Sigmoid colon (tissue), 7 donors: ENCODE measurements at places on chromosomes 12 and 14. TPM values are rescaled to one million over a fixed set of nuclear protein-coding genes. Genes with fewer than 3 reads are reported as not detected.

The ASCL1 gene
- 0.60 TPM for polyA plus RNA-seq

The BEGAIN gene
- polyA plus RNA-seq, result 0.90 TPM

The PAPLN gene
- polyA plus RNA-seq, result 1.2 TPM

The PUS1 gene
- polyA plus RNA-seq, result 9.7 TPM

The SLC38A4 gene
- polyA plus RNA-seq, result 3.5 TPM

The C12orf42 gene
- 0.93 TPM for polyA plus RNA-seq

The CCDC177 gene
- polyA plus RNA-seq, result not detected

The STXBP6 gene
- 32.8 TPM for polyA plus RNA-seq

The MAP3K9 gene
- polyA plus RNA-seq, result 0.60 TPM

DNA sequence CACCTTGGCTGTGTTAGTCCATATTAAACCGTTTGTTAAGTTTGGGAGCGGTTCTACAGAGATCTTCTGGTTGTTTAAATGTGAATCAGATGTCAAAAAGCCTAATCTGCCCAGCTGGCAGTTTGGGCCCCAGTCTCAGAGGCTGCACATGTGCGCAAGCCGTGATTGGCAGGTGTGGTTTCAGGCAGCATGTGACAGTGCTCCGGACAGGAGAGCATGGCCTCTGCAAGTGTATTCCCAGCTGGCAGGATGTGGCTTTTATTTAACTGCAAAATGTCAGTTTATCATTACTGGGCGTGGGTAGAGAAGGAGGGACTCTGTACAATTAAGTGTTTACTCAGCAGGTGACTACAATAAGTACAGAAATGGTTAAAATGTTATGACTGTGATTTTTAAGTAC is 77.5 kb downstream of the PELI2 start:
- H3K27ac ChIP-seq, result peak overlapping the region; percentile 15
- H3K4me1 ChIP-seq, result peaks cover 39% of the 10 kb centered on the region
- DNase-seq, result no peak
- H3K36me3 ChIP-seq, result no peaks in the 10 kb centered on the region
- no peak overlapping the region for H3K4me3 ChIP-seq
- no peaks in the 10 kb centered on the region for H3K27me3 ChIP-seq

DNA sequence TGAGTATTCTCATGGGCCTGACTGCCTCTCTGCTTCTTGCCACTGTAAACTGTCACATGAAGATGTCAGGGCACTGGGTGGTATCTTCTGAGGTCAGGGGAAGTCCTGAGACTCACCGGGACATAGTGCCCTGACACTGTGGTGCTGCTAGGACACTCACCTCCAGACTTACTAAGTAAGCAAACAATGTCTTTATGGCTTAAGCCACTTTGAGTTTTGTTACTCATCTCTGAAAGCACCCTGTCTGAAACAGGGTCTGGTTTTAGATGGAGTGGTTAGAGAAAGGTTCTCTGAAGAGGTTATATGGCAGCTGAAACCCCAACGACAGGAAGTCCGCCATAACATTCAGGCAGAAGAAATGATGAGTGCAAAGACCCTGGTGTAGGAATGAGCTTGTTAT is 22.7 kb downstream of the GPR19 start:
- H3K4me1 ChIP-seq, result no peaks in the 10 kb centered on the region
- no peaks in the 10 kb centered on the region for H3K27me3 ChIP-seq

GRCh38 chr14:62381311-62382070 is 619.3 kb downstream of the SNAPC1 start:
- H3K27me3 ChIP-seq, result no peaks in the 10 kb centered on the region
- DNase-seq, result no peak
- no peaks in the 10 kb centered on the region for H3K36me3 ChIP-seq
- H3K4me3 ChIP-seq, result no peak overlapping the region
- H3K4me1 ChIP-seq, result no peaks in the 10 kb centered on the region

DNA sequence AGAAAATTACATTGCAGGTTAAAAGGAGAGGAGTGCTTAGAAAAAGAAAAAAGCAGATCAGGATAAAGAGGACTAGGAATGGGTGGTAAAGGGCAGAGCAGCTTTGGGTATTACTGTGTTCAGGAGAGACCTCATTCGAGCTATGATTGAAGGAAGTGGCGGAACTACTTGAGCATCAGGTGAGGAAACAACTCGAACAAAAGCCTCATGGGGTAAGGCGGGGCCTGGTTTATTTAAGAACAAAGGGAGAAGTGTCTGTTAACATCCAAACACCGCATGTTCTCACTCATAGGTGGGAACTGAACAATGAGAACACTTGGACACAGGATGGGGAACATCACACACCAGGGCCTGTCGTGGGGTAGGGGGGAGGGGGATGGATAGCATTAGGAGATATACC is 444.6 kb upstream of the CCDC196 start:
- H3K36me3 ChIP-seq, result no peaks in the 10 kb centered on the region
- no peak overlapping the region for H3K27ac ChIP-seq
- DNase-seq, result no peak
- no peak overlapping the region for H3K4me3 ChIP-seq
- H3K4me1 ChIP-seq, result peaks cover 8% of the 10 kb centered on the region
- H3K27me3 ChIP-seq, result no peaks in the 10 kb centered on the region

- H3K27me3 ChIP-seq, result peaks cover 33% of the 10 kb centered on the region
- no peak overlapping the region for H3K4me3 ChIP-seq
- H3K36me3 ChIP-seq, result no peaks in the 10 kb centered on the region
- no peak overlapping the region for H3K27ac ChIP-seq
These were observed 10.7 kb upstream of the LHX5 start for GRCh38 chr12:113482334-113482733.

GRCh38 chr12:69475237-69475975 is 5.2 kb downstream of the FRS2 start:
- DNase-seq, result no peak
- peak overlapping the region; percentile 53 for H3K27ac ChIP-seq
- no peak overlapping the region for H3K4me3 ChIP-seq
- H3K36me3 ChIP-seq, result no peaks in the 10 kb centered on the region
- H3K27me3 ChIP-seq, result no peaks in the 10 kb centered on the region
- H3K4me1 ChIP-seq, result peaks cover 72% of the 10 kb centered on the region

GRCh38 chr12:68761901-68762630 is 16.1 kb downstream of the SLC35E3 start:
- H3K4me1 ChIP-seq, result no peaks in the 10 kb centered on the region
- no peak overlapping the region for H3K27ac ChIP-seq
- no peaks in the 10 kb centered on the region for H3K27me3 ChIP-seq
- H3K36me3 ChIP-seq, result peaks cover 66% of the 10 kb centered on the region
- no peak for DNase-seq

DNA sequence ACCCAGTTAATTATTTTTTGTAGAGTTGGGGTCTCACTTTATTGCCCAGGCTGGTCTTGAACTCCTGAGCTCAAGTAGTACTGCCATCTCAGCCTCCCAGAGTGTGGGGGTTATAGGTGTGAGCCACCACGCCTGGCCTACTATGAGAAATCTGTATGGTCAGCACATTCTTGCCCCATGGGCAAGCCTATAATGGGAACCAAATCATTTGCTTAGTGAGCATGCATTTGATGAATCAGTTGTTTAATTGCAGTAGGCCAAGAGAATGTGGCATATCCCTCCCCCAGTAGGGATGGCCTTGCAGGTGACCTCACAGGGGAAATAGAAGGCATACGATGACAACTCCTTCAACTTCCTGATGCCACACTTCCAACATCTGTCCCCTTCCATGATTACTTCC is 122.7 kb downstream of the DIP2B start:
- no peaks in the 10 kb centered on the region for H3K27me3 ChIP-seq
- no peak overlapping the region for H3K4me3 ChIP-seq
- H3K36me3 ChIP-seq, result no peaks in the 10 kb centered on the region
- H3K4me1 ChIP-seq, result no peaks in the 10 kb centered on the region

GRCh38 chr12:28866715-28867503 is 282.2 kb upstream of the FAR2 start:
- no peaks in the 10 kb centered on the region for H3K36me3 ChIP-seq
- no peak overlapping the region for H3K4me3 ChIP-seq
- no peak for DNase-seq

GRCh38 chr14:44204061-44204835 is 302.8 kb downstream of the FSCB start:
- no peaks in the 10 kb centered on the region for H3K4me1 ChIP-seq
- H3K36me3 ChIP-seq, result no peaks in the 10 kb centered on the region
- DNase-seq, result no peak
- H3K4me3 ChIP-seq, result no peak overlapping the region
- no peak overlapping the region for H3K27ac ChIP-seq

GRCh38 chr12:30200864-30201263 is 417.1 kb upstream of the TMTC1 start:
- DNase-seq, result no peak
- H3K27me3 ChIP-seq, result peaks cover 7% of the 10 kb centered on the region
- H3K27ac ChIP-seq, result no peak overlapping the region
- no peaks in the 10 kb centered on the region for H3K36me3 ChIP-seq
- no peak overlapping the region for H3K4me3 ChIP-seq

GRCh38 chr12:19829100-19829853 is 390.0 kb downstream of the AEBP2 start:
- H3K4me1 ChIP-seq, result no peaks in the 10 kb centered on the region
- DNase-seq, result no peak
- H3K27me3 ChIP-seq, result no peaks in the 10 kb centered on the region
- H3K4me3 ChIP-seq, result no peak overlapping the region
- H3K36me3 ChIP-seq, result no peaks in the 10 kb centered on the region

GRCh38 chr14:65850429-65851135 is 438.1 kb downstream of the FUT8 start:
- no peaks in the 10 kb centered on the region for H3K27me3 ChIP-seq
- no peaks in the 10 kb centered on the region for H3K4me1 ChIP-seq
- no peaks in the 10 kb centered on the region for H3K36me3 ChIP-seq
- DNase-seq, result no peak

GRCh38 chr12:102811110-102811737 is 105.8 kb downstream of the PAH start:
- no peak for DNase-seq
- no peak overlapping the region for H3K4me3 ChIP-seq
- no peaks in the 10 kb centered on the region for H3K27me3 ChIP-seq
- no peaks in the 10 kb centered on the region for H3K4me1 ChIP-seq
- no peaks in the 10 kb centered on the region for H3K36me3 ChIP-seq

DNA sequence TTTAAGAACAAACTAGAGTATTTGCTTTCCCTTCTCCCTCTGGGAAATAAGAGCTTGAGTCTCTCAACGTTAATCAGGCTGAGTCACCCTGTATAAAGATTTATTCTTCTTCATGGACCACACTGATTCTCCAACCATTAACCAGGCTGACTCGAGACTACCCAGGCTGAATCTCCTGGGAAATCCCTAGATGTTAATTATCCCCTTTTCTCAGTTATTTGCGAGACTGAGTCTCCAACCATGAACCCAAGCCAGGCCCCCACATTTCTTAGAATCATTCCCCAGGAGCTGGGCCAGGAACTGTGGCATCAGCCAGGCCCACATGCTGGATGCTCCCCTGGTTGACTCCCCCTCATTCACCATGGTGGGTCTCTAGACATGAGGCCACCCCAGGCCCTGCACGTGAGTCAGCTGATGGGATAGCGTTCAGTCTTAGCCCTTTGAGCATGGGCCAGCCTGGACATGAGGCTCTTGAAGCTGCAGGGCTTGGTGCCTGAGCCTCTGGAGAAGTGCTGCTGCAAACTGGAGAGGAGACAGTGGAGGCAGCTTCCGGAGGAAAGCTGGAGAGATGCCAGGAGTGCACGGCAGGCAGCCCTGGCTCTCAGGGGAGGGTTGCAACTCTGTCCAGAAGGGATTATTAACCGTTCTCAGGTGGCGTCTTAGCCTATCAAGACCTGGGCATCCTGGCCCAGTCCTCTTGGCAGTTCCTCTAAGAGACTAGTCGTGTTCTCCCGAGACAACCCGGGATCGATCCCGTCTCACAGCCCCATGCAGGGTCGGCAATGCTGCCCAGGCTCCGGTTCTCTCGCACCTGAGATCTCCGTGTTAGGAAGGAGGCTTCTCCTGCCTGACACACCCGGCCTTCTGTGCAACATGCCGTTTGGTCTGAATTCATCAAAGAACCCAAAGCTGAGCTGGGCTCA is 296.6 kb downstream of the ADGRD1 start:
- no peaks in the 10 kb centered on the region for H3K36me3 ChIP-seq
- H3K4me1 ChIP-seq, result no peaks in the 10 kb centered on the region
- H3K27ac ChIP-seq, result no peak overlapping the region
- no peak overlapping the region for H3K4me3 ChIP-seq

DNA sequence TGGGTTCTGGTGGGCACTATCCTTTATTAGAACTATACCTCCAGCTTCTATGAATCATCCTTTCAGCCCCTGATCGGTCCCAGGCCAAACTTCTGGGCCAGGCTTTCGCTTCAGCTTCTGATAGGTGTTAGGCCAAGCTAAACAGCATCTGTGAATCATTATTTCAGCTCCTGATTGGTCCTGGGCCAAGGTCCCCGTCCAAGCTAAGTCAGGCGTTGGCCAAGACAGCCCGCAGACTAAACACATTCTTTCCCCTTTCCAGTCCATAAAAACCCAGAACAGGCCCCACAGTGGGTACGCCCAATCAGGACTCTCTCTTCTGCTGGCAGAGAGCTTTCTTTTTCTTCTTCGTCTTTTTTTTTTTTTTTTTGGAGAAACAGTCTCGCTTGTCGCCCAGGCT is 1808.9 kb upstream of the SEL1L start:
- H3K4me1 ChIP-seq, result no peaks in the 10 kb centered on the region
- DNase-seq, result peak; percentile 53
- H3K27ac ChIP-seq, result no peak overlapping the region
- H3K4me3 ChIP-seq, result no peak overlapping the region
- H3K27me3 ChIP-seq, result no peaks in the 10 kb centered on the region

- no peak for DNase-seq
- H3K36me3 ChIP-seq, result no peaks in the 10 kb centered on the region
- H3K4me3 ChIP-seq, result no peak overlapping the region
- no peaks in the 10 kb centered on the region for H3K4me1 ChIP-seq
- H3K27me3 ChIP-seq, result no peaks in the 10 kb centered on the region
- no peak overlapping the region for H3K27ac ChIP-seq
These were observed 1935.1 kb upstream of the FLRT2 start for GRCh38 chr14:83594874-83595273.

DNA sequence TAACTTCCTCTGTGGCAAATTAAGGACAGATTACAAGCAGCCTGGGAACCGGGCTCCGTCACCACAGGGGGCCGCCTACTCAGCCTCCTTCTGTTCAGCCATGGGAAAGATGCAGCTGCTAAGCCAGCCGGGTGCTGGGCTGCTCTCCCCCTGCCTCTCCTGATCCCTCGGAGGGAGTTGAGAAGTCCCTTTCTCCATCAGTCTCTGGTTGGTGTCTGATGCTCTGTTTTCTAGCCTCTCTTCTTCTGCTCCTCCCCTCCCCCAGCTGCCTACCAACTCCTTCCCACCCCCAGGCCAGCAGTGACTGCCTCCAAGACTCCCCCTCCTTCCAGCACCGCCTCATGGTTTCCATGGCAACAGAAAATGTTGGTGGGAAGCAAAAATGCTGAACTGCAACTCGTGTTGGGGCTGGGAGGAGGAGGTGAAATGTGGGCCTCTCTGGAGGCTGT is 486.7 kb downstream of the APAF1 start:
- no peak for DNase-seq
- H3K27ac ChIP-seq, result no peak overlapping the region
- no peaks in the 10 kb centered on the region for H3K4me1 ChIP-seq
- H3K36me3 ChIP-seq, result no peaks in the 10 kb centered on the region
- no peak overlapping the region for H3K4me3 ChIP-seq

DNA sequence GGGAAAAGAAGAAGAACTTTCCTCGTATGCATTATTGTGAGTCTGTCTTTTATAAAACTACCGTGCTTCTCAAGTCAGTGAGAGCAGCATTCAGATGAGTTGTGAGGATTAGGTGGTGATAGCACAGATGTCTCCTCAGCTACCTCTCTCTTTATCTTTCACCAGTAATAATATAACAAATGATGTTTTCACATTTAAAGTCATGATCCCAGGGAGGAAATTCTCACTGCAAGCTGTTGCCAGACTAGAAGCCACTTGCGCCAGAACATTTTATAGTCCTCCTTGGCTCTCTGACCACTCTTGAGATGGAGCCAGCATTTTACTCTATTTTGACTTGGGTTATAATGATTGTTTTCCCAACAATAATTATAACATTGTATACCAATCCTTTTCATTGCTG is 443.1 kb downstream of the AEBP2 start:
- no peaks in the 10 kb centered on the region for H3K36me3 ChIP-seq
- peak; percentile 59 for DNase-seq
- H3K27me3 ChIP-seq, result no peaks in the 10 kb centered on the region
